ENCODE measurements at places on chromosomes 16 and 17. TPM values are rescaled to one million over a fixed set of nuclear protein-coding genes. Genes with fewer than 3 reads are reported as not detected.

GRCh38 chr16:58500430-58501241 lies 693 bp downstream of the NDRG4 start:
- no peak for DNase-seq

The CCL1 gene
- not detected for total RNA-seq

- DNase-seq: no peak
Measured at GRCh38 chr17:30503558-30503957, 26.4 kb downstream of the GOSR1 start.

The C16orf89 gene
- not detected for total RNA-seq

The SLC16A5 gene
- 9.3 TPM for total RNA-seq

The CHST4 gene
- total RNA-seq: not detected

- DNase-seq: no peak
Measured at GRCh38 chr16:969508-970385, 1.0 kb downstream of the LMF1 start.

The EFNB3 gene
- not detected for total RNA-seq

DNA sequence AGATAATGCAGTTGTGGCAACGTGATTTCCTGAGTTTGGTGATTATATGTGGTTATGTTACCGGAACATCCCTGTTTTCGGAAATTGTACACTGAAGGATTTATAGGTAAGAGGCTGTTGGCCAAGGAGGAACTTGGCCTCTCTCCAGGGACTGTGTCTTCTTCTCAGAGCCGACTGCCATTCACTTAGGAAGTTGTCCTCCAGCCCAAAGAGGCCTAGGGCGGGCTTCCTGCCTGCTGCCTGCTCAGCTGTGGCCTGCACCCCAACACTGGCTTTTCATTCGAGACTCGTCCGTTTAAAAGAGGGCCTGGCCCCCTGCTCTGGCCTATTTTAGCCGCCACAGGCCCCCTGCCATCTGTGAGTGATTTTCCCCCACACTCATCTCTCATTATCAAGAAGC lies 64.3 kb downstream of the ZDHHC7 start:
- no peak for DNase-seq

- no peak for DNase-seq
Measured at GRCh38 chr17:82957469-82957795, 117.6 kb upstream of the ZNF750 start.

The HS3ST3B1 gene
- total RNA-seq: 9.0 TPM

GRCh38 chr16:20598832-20599469 lies 22.8 kb upstream of the ACSM2B start:
- DNase-seq: no peak

The CRHR1 gene
- total RNA-seq: not detected

The OR1A1 gene
- total RNA-seq: not detected

GRCh38 chr16:73125850-73126524 lies 78.1 kb upstream of the ZFHX3 start:
- DNase-seq: no peak

The MT1E gene
- not detected for total RNA-seq

DNA sequence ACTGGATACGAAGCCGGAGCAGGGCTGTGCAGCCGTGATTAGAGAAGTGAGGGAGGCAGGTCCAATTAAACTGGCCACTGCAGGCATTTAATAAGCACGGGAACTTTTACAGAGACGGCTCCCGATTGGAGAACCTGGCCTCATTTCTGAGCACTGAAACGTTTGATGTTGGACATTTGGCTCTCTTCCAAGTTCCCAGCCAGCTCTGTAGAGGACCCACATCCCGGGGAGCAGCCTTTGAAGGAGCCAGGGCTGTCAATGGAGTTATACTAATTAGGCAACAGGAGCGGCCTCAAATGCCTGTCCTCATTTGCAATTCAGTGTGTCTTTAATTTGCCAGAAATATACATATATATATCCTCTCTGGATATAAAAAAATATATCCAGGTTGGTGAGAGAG lies 499.4 kb upstream of the C16orf82 start:
- DNase-seq: no peak

- DNase-seq: no peak
Measured at GRCh38 chr16:57938936-57939871, 31.7 kb downstream of the CNGB1 start.

DNA sequence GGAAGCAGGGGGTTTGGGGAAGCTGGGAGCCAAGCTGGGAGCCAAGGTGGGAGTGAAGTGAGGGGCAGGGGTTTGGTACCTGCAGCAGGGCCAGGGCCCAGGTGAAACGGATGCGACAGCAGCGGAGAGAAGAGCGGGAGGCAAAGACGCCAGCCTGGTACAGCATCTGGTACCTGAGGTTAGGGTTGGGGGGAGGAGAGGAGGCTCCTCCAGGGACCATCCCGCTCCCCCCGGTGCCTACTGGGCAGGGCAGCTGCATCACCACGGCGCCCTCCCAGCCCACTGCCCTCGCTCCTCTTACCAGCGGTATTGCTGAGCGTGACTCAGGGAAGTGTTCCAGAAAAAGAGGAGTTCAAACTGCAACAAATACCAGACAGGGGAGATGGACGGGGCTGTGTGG lies 9.8 kb downstream of the CLN3 start:
- no peak for DNase-seq

- no peak for DNase-seq
Measured at GRCh38 chr17:80519091-80519781, 25.4 kb upstream of the RPTOR start.

GRCh38 chr17:60554377-60554788 lies 28.3 kb upstream of the APPBP2 start:
- DNase-seq: no peak

DNA sequence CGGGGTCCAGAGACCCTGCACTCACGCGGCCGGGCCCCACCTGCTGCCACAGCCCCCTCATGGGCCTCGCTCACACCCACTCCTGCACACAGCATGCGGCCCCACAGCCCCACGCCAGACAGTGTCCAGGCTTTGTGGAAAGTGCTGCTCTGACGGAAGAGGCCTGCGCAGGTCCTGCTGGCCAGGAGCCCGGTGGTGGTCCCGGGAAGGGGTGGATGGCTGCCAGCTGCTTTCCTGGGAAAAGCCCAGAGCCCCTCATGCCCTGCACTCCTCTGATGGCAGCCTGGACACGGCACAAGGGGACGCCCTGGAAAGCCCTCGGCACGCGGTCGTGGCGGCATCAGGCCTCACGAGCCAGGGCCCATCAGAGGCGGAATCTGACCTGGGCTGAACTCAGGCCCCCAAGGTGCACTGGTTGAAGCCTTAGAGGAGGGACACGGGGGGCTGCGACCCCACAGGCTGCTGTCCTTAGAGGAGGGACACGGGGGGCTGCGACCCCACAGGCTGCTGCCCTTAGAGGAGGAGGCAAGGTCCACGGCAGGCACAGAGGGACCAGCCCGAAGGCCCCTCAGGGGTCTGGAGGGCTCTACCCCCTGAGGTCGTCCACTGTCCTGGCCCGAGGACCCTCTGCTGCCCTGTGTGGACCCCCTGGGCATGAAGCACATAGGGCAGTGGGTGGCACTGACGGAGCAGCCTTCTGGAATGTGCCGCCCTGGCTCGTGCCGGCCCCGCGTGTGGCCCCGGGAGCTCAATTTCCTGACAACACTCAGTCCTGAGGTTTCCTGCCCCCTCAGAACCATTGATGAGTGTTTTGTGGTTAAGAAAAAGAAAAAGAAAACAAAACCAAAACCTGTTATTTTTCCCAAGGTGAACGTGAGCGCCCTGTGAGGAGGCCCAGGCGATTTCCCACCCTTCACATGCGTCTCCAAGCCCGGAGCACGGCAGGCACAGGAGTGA lies 22.1 kb downstream of the SOX8 start:
- DNase-seq: no peak

GRCh38 chr17:39754161-39754957 lies 16.6 kb downstream of the GRB7 start:
- peak; percentile 99 for DNase-seq

GRCh38 chr17:9140550-9141424 lies 119.5 kb downstream of the NTN1 start:
- no peak for DNase-seq

DNA sequence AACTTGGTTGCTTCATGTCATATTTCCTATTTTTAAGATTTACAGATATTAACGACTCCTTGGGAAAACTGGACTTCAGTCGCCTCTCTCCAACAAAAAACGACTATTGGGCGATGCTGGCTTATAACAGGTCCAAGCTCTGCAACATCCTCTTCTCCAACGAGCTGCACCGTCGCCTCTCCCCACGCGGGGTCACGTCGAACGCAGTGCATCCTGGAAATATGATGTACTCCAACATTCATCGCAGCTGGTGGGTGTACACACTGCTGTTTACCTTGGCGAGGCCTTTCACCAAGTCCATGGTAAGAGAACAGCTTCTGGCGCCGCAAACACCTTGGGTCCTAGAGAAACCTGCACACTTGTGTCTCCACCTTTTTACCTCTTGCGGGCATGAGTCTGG lies 333.0 kb downstream of the WWOX start:
- no peak for DNase-seq

DNA sequence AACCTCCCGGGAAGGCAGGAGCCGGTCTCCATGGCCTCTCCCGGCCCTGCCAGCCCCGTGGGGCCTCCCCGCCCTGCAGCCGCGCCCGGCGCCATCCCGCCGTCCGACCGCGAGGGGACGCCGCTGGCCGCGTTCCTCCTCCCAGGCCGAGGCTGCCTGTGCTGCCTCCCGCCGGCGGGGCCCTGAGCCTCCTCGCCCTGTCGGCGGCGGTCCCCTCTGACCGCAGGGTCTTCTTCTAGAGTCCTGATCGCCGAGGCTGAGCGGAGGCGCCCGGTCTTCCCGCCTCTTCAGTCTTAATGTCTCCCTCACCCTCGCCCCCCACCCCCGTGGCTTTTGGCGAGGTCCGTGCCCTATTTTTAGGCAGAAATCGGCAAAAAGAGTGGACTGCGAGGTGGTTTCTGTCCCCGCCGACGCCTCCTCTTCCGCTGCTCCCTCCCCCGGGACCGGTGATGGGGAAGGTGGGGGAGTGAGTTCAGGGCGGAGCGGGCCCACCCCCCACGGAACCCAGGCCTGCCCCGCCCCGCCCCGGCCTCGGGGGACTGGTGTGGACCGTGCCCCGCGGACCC lies 794 bp upstream of the CPNE7 start:
- DNase-seq: peak; percentile 68

DNA sequence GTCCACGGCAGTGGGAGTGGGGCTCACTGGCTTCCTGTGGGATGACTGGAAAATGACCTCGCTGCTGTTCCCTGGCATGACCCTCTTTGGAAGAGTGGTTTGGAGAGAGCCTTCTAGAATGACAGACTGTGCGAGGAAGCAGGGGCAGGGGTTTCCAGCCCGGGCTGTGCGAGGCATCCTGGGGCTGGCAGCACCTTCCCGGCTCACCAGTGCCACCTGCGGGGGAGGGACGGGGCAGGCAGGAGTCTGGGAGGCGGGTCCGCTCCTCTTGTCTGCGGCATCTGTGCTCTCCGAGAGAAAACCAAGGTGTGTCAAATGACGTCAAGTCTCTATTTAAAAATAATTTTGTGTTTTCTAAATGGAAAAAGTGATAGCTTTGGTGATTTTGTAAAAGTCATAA lies 7.8 kb upstream of the RNF213 start:
- DNase-seq: peak; percentile 81

DNA sequence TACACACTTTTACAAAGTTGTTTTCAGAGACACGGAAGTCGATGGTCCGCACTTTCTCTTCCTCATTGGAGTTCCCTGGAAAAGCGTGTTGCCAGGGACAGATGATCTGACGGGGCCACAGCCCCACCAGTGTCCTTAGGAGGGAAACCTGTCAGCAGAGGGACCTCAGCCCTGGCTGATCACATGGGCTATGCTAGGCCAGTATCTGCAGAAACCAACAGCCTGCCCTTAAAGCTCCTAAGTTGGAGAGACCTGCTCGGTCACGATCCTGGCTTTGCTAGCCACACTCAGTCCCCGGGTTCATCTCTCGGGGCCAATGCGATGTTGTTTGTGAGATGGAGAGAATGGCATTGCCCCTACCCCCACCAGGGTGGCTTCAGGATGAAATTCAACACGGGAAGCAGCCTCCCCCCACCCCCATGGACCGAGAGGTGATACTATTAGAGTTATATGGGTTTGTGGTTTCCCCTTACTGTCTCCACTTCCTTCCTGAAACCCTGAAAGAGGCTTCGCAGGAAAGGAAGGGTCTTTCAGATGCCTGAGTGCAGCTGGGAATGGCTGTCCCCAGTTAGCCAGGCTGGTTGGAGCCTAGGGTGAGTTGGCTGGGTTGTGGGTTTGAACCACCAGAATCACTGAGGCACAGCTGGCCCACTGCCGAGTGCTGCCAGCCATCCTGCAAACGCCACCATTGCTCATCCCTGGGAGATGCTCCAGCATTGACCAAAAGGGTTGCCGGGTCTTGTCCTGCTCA lies 16.6 kb downstream of the RMI2 start:
- DNase-seq: peak; percentile 62

- DNase-seq: no peak
Measured at GRCh38 chr17:44170499-44171201, at the start of gene ASB16. Gene ASB16, plus strand, starts transcription at chr17:44170704. Its CDS starts 86 bp downstream, at chr17:44170790.

The TOM1L1 gene
- not detected for total RNA-seq

The MEAK7 gene
- total RNA-seq: 19.3 TPM

DNA sequence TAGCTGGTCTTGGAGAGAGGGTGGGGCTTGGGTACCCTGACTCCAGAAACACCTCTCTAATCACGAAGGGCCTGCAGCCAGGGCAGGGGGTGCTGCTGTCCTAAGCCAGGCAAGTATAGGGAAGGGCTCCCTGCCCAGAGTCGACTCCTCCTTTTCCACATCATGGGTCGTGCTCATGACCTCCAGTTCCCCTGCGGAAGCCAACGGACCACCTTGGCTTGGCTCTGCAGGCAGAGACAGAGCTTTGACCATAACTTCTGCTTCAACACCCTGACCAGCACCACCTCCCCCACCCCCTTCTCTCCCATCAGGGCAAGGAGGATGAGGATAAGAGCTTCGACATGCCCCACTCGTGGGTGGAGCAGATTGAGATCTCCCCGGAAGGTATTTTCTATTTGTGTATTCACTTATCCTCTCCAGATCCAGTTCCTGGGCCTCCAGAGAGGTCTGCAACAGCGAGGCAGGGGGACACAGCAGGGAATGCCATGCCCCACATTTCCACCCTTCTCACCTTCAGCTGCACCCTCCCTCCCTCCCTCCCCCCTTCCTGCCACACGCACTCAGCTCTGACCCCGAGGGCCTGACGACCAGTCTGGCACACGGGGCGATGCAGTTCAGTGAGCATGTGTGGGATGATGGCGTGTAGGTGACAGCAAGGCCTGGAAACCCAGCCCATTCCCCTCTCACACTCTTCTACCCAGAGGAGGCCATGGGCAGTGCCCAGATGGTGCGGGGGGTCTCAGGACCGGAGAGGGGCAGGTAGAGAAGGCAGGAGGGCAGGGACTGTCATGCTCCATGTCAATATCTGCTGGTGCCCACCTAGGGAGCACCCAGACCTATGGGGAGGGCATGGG lies 14.0 kb upstream of the KATNB1 start:
- no peak for DNase-seq

- DNase-seq: peak; percentile 38
Measured at GRCh38 chr16:16033208-16033717, 83.8 kb downstream of the ABCC1 start.

Data from B cell (primary cell).